ENCODE measurements at places on chromosomes 3 and 15. TPM values are rescaled to one million over a fixed set of nuclear protein-coding genes. Genes with fewer than 3 reads are reported as not detected.

DNA sequence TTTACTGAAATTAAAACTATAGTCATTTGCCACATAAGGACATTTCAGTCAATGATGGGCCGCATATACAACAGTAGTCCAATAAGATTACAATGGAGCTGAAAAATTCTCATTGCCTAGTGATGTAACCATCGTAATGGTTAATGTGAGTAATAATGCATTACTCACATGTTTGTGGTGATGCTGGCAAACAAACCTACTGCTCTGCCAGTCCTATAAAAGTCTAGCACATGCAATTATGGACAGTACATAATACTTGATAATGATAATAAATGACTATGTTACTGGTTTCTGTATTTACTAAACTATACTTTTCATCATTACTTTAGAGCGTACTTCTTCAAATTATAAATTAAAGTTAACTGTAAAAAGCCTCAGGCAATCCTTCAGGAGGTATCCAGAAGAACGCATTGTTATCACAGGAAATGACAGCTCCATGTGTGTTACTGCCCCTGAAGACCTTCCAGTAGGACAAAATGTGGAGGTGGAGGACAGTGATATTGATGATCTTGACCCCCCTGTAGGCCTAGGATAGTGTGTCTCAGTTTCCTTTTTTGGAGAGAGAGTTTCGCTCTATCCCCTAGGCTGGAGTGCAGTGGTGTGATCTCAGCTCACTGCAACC lies 102.7 kb downstream of the ATP1B3 start:
- no peak for DNase-seq

GRCh38 chr15:98599909-98600691 lies 48.2 kb upstream of the IGF1R start:
- peak; percentile 6 for DNase-seq

- DNase-seq = no peak
Observed at GRCh38 chr15:27196691-27197090, 225.7 kb downstream of the GABRG3 start.

DNA sequence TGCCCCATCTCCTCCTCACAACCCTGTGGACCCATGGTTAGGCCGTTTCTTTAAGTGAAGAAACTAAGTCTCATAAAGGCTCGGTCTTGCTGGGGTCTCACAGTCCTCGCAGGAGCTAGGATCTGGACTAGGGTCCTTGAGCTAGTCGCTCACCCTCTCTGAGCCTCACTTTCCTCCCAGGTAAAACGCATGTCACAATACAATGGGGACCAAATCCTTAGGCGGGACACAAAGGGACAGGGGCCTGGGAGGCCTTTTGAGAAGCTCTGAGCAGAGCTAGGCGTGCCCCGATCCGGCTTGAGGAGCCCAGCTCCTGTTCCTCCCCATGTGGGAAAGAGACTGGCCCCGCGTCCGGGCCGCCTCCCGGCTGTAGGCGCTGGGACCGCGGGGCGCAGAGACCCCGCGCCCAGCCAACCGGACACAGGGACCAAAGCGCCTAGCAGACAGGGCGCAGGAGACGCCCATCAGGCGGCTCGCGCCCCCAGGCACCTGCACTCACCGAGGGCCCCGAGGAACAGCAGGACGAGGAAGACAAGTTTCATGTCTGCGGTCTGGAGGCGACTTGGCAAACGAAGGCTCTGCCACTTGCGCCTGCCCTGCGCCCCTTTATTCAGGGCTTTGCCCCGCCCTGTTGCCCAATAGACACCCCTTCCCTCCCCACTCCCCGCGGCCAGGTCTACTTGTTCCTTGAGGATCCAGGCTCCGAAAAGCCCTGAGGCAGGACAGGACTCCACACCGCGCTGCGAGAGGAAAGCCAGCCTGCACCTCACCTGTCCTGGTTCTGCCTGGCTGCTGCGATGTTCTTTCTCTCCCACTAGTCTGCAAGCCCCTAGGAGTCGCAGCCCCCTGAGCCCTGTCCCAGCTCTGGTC lies at the start of gene LTF:
Gene LTF (minus strand): TSS at position 580 of the 870 bp plus-strand sequence. CDS start 38 bp downstream, at position 542.
- DNase-seq = no peak

DNA sequence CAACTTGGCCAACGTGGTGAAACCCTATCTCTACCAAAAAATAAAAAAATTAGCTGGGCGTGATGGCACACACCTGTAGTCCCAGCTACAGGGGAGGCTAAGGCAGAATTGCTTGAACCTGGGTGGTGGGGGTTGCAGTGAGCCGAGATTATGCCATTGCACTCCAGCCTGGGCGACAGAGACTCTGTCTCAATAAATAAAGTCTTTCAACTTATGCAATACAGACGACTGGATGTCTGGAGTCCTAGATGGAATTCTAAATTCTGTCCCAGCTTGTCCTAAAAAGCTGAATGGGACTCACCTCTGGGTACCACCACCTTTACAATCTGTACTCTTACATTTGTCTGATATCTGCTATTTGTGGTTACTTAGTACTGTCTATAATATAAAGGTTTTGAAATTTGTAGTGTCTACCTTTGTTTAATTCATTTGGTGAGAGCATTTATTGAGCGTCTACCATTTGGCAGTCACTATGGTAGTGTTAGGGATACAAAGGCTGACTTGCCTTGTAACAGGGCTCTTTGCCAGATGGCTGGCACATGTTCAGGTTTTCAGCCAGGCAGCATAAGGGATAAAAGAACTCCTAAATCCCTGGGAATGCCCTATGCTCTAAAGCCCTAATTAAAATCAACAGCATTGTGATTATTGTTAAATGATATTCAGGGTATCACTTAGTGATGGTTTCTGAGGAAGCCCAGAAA lies 7.2 kb upstream of the ZNF609 start:
- DNase-seq = no peak

GRCh38 chr15:73941449-73941848 lies 15.2 kb downstream of the LOXL1 start:
- no peak for DNase-seq

DNA sequence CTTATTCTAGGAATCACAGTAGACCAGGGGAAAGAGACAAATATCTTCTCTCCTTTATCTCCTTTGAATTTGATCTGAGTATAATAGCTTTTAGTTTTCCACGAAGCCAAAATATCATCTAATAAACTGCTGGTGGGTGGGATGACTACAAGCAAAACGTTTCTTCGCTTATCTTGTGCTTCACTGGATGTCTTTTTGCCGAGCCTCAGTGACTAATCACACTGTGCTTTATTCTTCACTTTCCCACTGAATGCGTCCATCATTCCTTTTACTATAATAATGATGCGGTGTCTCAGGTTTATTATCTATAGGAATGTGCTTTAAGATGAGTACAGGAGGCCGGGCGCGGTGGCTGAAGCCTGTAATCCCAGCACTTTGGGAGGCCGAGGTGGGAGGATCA lies 32.5 kb downstream of the CEP152 start:
- DNase-seq = no peak

DNA sequence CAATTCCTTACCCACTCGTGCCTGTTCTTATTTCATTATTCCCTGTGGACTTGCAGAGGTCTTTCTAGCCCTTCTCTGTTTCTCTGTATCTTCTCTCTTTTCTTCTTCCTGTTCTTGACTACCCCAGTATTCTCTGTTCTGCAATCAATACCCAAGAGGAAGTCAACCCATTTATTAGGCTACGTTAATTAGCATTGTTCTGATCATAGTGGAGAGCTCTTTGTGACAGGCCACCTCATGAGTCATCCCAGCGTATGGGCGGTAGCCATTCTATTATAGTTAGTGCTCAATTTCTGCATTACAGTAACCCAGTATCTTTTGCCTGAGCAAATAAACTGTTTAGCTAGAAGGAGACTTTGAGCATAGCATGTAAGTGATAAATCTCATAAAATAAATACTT lies 259.5 kb upstream of the GRM7 start:
- DNase-seq = no peak

GRCh38 chr3:39485547-39485946 lies 18.1 kb downstream of the MOBP start:
- DNase-seq = no peak

DNA sequence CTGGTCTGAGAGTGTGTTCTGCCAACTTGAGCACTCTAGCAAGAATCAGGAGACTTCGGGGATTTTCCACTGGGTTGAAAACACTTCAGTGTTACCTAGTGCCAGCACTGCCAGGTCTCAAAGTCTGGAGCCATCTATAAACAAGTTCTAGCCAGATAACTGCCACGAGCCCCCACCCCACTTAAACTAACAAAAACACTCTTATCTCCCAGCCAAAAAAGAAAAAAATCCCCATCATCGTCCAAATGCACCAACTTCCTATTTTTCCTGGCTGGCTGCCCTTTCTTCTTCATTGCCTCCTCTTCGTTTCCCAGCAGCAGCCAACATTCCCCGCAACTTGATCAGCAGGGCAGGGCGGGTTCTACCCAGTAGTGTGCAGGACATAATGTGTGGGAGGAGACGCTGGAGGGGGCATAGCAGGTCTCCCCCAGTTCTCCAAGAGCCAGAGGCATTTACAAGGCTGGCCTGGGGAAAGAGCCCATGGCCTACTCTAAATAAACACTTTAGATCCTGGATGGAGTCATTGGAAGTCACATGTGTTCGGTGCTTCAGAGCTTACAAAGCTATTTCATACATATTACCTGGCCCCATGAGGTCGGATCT lies 29.5 kb downstream of the C2CD4B start:
- DNase-seq = no peak

Gene TGFBR2
- 59.6 TPM for total RNA-seq

DNA sequence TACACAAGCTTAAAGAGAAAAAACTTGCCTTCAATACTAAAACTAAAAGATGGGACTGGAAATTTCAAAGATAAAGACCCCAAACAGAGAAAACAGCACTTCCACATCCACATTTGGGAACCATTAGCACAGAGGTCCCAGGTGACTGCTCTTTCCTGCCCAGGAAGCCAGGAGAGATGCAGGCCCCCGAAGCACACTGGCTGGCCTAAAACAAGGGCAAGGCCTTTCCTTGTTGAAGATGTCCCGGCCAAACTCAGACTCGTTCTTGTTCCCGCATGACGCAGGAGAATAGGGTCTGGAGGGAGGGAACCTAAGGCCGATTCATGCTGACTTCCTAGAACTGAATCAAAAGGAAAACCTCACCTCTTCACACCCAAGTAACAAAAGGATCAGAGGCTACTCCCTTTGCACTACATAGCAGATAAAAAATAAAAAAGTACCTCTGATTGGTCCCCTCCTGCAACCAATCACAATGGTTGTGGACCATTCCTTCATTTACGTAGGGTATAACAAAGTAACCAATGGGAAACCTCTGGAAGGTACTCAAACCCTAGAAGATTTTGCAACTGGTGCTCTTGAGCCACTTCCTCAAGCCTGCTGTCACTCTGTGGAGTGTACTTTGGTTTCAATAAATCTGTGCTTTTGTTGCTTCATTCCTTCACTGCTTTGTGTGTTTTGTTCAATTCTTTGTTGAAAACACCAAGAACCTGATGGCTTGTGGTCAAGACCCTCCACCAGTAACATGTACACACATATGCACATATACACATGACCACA lies 48.7 kb downstream of the EFCAB12 start:
- DNase-seq = no peak
